ENCODE measurements at places on chromosomes 3 and 15.

- no peak overlapping the region for H3K4me3 ChIP-seq
- no peaks in the 10 kb centered on the region for H3K4me1 ChIP-seq
- H3K27me3 ChIP-seq: no peaks in the 10 kb centered on the region
- no peaks in the 10 kb centered on the region for H3K36me3 ChIP-seq
- no peak for DNase-seq
Observed at GRCh38 chr3:169827712-169828111, 15.0 kb upstream of the LRRC34 start.

DNA sequence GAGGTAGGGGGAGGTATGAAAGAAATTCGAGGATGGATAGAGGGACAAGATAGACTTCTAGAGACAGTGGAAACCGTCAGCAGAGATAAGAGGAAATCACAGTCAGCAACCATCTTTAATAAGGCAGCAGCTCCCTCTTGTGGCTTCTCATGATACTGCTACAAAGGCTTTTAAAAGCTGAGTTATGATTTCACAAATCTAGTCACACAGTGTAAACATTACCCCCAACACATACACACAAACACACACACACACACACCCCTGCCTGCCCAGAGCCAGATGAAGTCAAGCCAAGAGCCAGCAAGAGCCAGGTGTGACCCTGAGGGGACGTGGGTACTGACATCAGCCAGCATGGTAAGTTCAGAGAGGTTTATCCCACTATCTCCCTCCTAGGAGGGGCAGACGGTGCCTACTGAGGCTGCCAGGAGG is 18.9 kb upstream of the TGM5 start:
- H3K4me3 ChIP-seq: no peak overlapping the region
- H3K36me3 ChIP-seq: no peaks in the 10 kb centered on the region
- H3K4me1 ChIP-seq: no peaks in the 10 kb centered on the region
- peaks cover 14% of the 10 kb centered on the region for H3K27me3 ChIP-seq
- H3K27ac ChIP-seq: no peak overlapping the region

DNA sequence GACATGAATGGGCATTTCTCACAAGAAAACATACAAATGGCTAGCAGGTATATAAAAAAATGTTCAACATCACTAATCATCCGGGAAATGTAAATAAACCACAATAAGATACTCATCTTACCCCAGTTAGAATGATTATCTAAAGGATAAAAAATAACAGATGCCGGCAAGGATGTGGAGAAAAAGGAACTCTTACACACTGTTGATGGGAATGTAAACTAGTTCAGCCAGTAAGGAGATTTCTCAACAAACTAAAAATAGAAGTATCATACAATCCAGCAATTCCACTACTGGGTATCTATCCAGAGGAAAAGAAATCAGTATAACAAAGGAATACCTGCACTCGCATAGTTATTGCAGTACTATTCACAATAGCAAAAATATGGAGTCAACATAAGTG is 124.2 kb downstream of the SATB1 start:
- no peak overlapping the region for H3K4me3 ChIP-seq
- H3K27me3 ChIP-seq: no peaks in the 10 kb centered on the region
- H3K36me3 ChIP-seq: no peaks in the 10 kb centered on the region
- H3K27ac ChIP-seq: no peak overlapping the region

DNA sequence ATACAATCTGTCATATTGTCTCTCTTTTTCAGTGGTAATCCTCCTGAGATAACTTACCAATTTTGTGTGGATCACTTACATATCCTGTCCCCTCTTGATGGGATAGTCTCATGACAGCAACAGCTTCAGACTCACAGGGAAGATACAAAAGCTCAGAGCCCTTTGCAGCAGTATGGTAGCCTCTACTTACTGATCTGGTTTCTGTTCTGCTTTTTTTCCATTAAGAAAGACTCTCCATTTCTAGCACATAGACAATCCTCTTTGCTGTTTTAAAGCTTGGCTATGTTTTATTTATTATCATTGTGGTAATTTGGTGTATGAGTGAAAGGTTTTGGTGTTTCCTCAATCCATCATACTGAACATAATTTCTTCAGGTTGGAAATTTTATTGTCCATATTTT is 25.4 kb upstream of the SOX14 start:
- no peak for DNase-seq
- H3K4me1 ChIP-seq: no peaks in the 10 kb centered on the region
- H3K27ac ChIP-seq: no peak overlapping the region
- no peak overlapping the region for H3K4me3 ChIP-seq

DNA sequence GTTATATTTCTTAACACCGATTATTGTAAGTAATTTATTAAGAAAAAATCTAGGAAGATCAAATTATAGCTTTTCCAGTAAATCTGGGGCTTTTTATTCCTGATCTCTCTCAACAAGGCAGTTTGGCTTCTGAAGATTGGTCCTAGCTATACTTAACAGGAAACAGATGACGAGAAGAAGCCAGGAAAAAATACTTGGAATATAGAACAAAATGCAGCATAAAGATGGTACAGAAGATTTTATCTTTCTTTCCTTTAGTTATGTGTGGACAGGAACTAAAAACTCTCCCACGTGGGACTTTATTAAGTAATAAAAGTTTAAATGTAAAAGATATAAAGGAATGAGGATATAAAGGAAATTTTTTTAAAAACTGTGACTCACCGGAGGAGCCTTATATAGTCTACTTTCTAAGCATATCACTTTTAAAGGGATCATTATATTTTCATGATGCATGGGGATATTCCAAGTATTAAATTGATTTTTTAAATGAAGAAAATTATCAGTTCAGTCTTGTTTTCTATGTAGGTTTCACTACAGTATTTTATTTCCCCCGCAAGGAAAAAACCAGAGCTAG is 8.2 kb downstream of the B3GNT5 start:
- no peak for DNase-seq
- no peaks in the 10 kb centered on the region for H3K27me3 ChIP-seq
- no peak overlapping the region for H3K4me3 ChIP-seq
- H3K27ac ChIP-seq: no peak overlapping the region

DNA sequence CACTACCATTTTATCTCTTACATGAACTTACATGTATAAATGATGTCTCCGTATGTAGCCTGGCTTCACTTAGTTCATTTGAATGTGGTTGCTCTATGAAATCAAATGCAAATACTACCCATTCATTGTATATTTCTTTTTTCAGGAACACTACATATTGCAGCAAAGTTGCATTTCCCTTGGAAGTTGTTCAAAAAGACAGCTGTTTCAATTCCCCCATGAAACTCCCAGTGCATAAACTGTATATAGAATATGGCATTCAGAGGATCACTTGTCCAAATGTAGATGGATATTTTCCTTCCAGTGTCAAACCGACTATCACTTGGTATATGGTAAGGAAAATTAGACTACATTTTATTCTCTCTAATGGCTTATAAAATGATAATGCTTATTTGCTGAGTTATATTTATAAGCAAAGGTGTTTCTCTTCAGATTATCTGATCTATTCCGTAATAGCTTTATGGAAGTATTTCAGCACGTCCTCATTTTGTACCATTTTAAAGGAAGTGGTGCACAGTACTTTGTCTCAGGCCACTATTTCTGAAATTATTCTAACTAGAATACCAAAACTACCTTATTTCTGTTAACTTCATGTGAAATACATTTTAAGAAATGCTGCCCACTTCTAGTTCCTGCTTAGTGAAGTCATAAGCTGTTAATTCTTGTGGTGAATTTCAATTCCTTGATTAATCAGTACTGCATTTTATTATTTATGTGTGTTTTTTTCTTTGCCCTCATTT is 95.1 kb downstream of the IL1RAP start:
- no peak overlapping the region for H3K4me3 ChIP-seq
- H3K27me3 ChIP-seq: no peaks in the 10 kb centered on the region
- H3K4me1 ChIP-seq: no peaks in the 10 kb centered on the region
- no peak for DNase-seq
- H3K36me3 ChIP-seq: no peaks in the 10 kb centered on the region

DNA sequence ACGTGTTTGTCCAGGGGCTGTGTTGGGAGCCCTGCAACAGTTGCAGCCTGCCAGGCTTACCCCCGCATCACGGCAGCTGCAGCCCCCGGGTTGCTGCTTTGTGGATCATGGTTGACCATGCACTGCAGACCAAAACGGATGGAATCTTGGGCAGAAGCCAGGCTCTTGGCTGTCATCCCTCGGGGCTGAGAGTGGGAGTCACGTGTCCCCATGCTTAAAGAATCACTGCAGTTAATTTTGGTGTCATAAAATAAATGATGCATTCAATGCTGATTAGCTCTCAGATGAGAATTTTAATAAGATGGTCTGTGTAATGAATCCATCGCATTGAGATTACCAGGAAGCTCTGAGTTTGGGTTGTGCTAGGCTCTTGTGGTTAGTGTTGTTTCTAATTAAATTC is 115.6 kb downstream of the CHDH start:
- DNase-seq: no peak
- no peak overlapping the region for H3K4me3 ChIP-seq
- no peak overlapping the region for H3K27ac ChIP-seq
- H3K4me1 ChIP-seq: no peaks in the 10 kb centered on the region
- no peaks in the 10 kb centered on the region for H3K36me3 ChIP-seq
- H3K27me3 ChIP-seq: no peaks in the 10 kb centered on the region

DNA sequence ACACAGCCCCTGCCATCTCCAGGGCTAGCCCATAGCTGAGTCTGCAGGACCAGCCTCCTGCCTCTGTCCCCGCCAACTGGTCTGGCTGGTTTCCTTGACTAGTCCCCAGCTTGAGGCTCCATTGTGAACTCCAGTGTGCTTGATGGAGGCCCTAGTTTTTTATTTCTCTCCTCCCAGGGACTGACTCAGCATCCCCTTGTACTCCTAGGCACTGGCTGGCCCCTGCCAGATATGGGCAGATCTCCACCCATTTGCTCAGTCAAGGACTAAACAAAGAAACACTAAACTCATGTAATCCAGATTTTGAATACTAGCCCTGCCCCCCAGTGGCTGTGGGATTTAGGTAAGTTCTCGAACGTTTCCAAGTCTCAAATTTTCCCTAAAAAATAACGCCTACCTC is 415.4 kb upstream of the RORA start:
- peaks cover 40% of the 10 kb centered on the region for H3K4me1 ChIP-seq
- H3K27me3 ChIP-seq: no peaks in the 10 kb centered on the region
- no peak overlapping the region for H3K27ac ChIP-seq
- H3K36me3 ChIP-seq: no peaks in the 10 kb centered on the region

- DNase-seq: no peak
- no peaks in the 10 kb centered on the region for H3K36me3 ChIP-seq
- H3K4me3 ChIP-seq: no peak overlapping the region
- no peaks in the 10 kb centered on the region for H3K4me1 ChIP-seq
Observed at GRCh38 chr3:140085001-140085400, 150.0 kb downstream of the CLSTN2 start.

DNA sequence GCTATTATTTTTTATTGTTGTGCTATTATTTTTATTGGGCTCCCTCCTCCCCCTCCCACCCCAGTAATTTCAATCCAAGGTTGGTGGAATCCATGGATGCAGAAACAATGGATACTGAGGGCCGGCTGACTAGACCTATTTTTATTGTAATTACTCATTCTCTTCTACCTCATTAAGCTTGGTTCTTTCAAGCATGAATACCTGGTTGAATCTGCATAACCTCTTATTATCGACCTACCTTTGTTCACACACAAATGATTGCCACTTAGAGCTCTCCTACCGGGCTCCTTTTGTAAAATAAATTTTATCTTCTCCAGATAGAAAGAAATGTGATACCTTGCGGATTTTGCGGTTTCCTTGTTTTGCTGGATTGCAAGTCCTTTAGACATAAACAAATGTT is 31.6 kb downstream of the BTD start:
- no peak overlapping the region for H3K27ac ChIP-seq
- DNase-seq: peak; percentile 25
- H3K27me3 ChIP-seq: no peaks in the 10 kb centered on the region
- H3K36me3 ChIP-seq: no peaks in the 10 kb centered on the region
- no peak overlapping the region for H3K4me3 ChIP-seq
- H3K4me1 ChIP-seq: peaks cover 13% of the 10 kb centered on the region

GRCh38 chr3:187265461-187265955 is 26.0 kb downstream of the MASP1 start:
- no peak overlapping the region for H3K27ac ChIP-seq
- no peak for DNase-seq
- no peak overlapping the region for H3K4me3 ChIP-seq
- H3K36me3 ChIP-seq: no peaks in the 10 kb centered on the region
- H3K4me1 ChIP-seq: no peaks in the 10 kb centered on the region
- no peaks in the 10 kb centered on the region for H3K27me3 ChIP-seq

GRCh38 chr3:23479026-23479425 is 275.9 kb downstream of the UBE2E2 start:
- no peak overlapping the region for H3K27ac ChIP-seq
- H3K27me3 ChIP-seq: no peaks in the 10 kb centered on the region
- H3K36me3 ChIP-seq: no peaks in the 10 kb centered on the region

- no peak overlapping the region for H3K4me3 ChIP-seq
- H3K4me1 ChIP-seq: no peaks in the 10 kb centered on the region
- no peak overlapping the region for H3K27ac ChIP-seq
- H3K36me3 ChIP-seq: no peaks in the 10 kb centered on the region
- H3K27me3 ChIP-seq: no peaks in the 10 kb centered on the region
Observed at GRCh38 chr3:58746758-58747157, 80.2 kb upstream of the FAM3D start.

- H3K36me3 ChIP-seq: no peaks in the 10 kb centered on the region
- H3K27me3 ChIP-seq: no peaks in the 10 kb centered on the region
- H3K4me1 ChIP-seq: no peaks in the 10 kb centered on the region
- H3K27ac ChIP-seq: no peak overlapping the region
- H3K4me3 ChIP-seq: no peak overlapping the region
- no peak for DNase-seq
Observed at GRCh38 chr3:164155400-164155799, 922.9 kb downstream of the SI start.

DNA sequence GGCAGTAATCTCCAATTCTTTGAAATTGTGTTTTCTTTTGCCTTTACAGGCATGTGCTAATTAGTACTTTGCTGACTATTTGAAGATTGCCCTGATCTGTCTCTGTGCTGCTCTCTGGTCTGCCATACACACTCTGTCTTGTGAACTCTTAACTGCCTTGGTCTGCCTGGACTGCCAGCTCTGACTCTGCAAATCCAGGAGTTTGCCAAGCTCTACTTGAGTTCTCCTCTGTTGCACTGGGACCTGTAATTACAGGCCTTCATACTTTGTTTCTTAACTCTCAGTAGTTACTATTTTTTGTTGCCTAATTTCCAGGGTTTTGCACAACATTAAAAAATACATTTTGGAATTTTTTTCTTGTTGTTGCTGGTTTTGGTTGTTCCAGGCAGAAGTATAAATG is 155.0 kb downstream of the RSRC1 start:
- no peaks in the 10 kb centered on the region for H3K36me3 ChIP-seq
- no peaks in the 10 kb centered on the region for H3K27me3 ChIP-seq
- no peaks in the 10 kb centered on the region for H3K4me1 ChIP-seq
- H3K4me3 ChIP-seq: no peak overlapping the region
- DNase-seq: no peak

DNA sequence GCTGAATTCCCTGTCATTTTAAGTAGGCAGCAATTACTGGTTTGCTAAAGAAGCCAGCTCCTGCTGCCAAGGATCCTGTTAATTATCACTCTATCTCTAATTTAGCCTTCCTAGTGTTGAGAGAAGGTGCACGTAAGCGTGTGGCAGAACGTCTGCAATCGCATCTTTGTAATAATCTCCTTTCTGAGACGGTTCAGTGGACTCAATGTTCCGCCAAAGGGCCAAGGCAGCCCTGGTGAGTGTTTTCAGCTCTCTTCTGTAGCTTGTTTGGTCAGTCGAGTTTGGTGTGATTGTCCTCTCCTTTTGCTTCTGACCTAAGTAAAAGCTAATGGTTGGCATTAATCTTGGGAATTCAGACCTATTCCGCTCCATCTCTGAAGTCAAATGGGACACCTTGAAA is 24.2 kb downstream of the MITF start:
- H3K4me1 ChIP-seq: no peaks in the 10 kb centered on the region
- no peaks in the 10 kb centered on the region for H3K36me3 ChIP-seq
- H3K27ac ChIP-seq: no peak overlapping the region
- DNase-seq: no peak

Measured in neural progenitor cell (in vitro differentiated cells).